ENCODE measurements at places on chromosomes 13 and 19.

- no peak for DNase-seq
These were observed 617.2 kb downstream of the DCT start for GRCh38 chr13:93862259-93862658.

DNA sequence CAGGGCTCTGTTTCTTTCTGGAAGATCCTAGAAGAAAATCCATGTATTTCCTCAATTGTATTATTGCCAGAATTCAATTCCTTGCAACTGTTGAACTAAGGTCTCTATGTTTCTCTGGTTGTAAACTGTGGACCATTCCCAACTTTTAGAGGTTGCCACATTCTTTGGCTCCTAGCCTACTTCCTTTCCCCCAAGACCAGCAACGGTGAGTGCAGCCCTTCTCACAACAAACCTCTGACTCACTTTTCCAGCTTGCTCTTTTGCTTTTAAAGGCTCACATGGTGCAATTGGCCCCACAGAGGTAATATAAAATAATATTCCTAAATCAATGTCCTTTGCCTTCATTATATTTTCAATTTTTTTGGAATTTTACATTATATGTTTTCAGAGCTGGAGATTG, 371.3 kb downstream of the SLITRK5 start:
- peak; percentile 85 for DNase-seq

DNA sequence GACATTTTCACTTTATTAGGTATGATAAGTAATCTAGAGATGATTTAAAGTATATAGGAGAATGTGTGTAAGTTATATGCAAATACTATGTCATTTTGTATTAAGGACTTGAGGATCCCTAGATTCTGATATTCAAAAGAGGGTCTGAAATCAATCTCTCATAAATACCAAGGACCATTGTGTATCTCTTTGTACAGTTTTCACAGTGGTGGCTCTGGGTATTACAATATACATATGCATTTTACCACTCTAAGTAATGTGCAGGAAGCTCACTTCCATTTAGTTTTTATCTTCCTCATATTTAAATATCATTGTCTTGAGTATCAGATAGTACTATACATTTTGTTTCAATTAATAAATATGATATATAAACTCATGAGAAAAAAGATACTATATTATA, 862.6 kb upstream of the PCDH20 start:
- DNase-seq, result no peak

DNA sequence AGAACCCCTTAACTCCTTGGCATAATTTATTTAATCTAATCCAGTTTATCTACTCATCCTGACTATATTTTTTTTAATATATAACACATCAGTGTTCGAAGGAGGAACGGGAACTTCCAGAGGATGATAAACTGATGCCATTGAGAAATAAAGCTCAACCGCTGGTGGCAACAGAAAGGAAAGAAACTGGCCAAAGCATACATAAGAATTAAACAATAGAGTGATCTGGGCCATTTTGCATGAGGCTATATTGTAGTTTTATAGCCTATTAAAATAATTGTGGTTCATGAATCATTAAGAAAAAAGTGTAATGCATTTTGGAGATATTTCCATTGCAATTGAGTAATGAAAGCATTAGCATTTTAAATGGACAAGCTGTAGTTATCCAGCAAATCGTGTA, 94.2 kb downstream of the FRY start:
- no peak for DNase-seq

GRCh38 chr13:111472559-111473460, 152.4 kb downstream of the TEX29 start:
- DNase-seq, result no peak

GRCh38 chr13:66689628-66690027, 540.5 kb downstream of the PCDH9 start:
- DNase-seq, result no peak
